Nephron progenitor cell (in vitro differentiated cells): ENCODE measurements at places on chromosomes 6 and 20.
A peak's percentile ranks its signal among the peaks of the same experiment; 100 is the strongest.

DNA sequence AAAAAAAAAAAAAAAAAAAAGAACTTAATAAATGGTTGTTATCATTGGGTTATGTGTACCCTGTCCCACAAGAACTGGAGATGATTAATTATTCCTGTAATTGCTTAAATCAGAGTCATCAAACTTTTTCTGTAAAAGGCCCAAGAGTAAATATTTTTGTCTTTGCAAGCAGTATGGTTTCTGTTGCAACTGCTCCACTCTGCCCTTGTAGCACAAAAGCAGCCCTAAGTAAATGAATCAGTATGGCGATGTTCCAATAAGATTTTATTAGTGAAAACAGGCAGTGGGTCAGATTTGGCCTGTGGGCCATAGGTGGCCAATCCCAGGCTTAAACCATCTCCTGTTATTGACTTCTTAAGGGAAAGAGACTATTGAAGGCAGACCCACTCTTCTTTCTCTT, 252.7 kb downstream of the TSHZ2 start:
- no peak for DNase-seq

DNA sequence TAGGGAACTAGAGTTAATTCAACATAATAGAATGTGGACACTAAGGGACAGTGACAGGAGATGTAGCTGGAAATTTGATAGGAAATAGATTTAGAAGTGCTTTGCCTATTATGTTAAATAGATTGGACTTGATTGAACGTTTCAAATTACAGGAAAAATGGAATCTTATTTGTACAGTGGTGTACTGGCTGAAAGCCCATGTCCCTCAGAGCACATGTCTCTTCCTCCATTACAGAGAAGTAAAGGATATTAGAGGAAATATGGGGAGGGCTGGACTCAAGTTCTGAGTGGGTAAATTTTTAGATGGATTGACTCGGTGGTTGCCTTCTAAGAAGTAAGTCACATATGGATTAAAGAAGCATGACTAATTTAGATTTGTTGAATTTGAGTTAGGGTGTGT, 11.4 kb downstream of the PKIB start:
- no peak for DNase-seq

GRCh38 chr20:16574656-16575355, 1.6 kb upstream of the KIF16B start:
- peak; percentile 87 for DNase-seq

DNA sequence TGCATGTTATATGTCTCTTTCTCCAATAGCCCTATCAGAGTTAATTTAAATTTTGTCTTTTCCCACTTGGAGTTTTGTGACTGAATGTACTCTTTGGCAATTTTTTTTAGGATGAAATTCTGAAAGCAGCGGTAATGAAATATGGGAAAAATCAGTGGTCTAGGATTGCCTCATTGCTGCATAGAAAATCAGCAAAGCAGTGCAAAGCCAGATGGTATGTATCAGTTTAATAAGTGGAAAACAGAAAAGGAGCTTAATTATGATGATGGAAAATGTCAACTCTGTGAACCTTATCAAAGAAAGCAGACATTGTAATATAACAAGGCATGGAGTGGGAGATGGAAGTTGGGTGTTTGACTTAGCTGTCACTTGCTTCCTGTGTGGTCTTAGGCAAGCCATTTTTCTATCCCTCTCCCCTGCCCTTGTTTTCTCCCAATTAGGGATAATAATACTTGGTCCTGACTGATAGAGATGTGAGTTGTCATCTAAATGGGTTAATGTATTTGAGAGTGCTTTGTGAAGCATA, 2.7 kb downstream of the CDC5L start:
- DNase-seq, result no peak

GRCh38 chr6:93859971-93860370, 440.6 kb upstream of the EPHA7 start:
- DNase-seq, result no peak

DNA sequence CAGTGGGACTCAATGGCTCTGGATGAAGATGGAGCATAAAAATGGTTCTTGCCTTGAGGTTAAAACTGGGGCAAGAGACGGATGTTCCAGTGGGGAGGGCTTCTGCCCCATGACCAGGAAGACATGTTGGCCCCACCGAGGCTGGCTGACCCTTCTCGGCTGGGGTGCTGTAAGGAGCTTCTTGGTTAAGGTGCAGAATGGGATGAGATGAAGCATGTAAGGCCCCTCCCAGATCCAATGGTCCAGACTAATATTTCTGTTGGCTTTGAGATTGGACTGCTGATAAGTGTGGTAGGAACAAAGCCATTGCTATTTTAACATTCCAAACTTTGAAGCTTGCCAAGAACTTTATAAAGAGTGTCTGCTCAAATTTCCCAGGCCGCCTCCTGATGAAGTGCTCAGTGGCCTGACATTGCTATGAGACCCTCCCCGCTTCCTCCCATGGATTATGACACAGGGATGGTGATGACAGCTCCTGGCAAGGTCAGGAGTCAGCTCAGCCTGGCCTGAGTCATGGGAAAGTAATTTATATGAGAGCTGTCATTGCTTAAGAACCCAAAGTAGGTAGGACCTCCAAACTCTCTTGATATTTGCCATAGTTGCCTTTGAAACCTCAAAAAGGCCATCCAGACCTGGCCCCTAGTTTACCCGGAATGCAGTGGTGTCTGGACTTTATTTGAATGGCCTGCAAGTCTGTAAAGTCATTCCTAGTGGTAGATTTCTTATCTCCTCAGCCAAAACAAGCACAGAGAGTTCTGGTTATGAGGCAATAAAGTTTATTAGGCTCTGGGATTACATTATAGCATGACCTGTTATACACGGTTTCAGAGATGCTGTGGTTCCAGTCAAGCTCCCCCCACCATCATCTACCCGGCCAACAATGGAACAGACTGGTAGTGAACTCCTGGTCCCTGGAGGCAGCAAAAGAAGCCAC, 55.2 kb downstream of the TGM2 start:
- DNase-seq, result no peak

DNA sequence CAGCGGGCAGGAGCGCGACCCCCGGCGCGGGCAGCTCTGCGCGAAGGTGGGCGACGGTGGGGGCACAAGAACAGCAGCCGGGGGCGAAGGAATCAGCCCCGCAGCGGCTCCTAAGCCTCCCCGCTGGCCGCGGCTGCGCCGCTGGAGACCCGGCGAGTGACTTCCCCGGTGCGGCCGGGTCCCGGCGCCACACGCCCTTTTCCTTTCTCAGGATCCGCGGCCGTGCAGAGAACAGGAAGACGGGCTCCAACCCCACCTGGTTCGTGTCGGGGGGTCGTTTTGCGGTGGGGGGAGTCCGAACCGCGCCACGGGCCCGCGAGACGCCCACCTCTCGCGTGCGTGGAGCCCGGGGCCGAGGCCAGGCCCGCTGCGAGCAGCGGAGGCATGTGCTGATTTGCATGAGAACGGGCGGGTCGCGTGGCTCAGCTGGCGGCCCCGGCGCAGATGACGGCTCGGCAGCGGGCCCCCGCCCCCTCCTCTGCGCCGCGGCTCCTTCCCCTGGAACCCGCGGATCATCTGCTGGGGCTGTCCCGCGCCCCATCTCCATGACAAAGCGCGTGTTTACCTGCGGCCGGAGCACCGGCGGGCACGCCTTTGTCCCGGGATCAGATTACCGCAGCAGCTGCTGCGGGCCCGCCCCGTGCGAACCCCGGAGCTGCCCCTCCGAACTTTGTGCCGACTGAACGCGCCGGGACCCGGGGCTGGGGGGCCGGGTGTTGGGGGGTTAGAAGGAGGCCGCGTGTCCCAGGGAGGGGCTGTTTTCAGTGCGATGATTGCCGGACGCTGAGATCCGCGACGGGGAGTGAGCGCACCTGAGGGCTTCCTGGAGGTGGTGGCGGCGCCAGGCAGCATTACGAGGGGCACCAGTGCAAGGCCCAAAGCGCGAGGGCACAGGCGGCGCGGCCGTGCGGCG, 4.9 kb upstream of the DLL1 start:
- DNase-seq, result peak; percentile 72

GRCh38 chr6:70834520-70834919, 122.3 kb downstream of the B3GAT2 start:
- DNase-seq, result no peak

GRCh38 chr6:112833581-112834131, 486.5 kb downstream of the RFPL4B start:
- DNase-seq, result no peak

DNA sequence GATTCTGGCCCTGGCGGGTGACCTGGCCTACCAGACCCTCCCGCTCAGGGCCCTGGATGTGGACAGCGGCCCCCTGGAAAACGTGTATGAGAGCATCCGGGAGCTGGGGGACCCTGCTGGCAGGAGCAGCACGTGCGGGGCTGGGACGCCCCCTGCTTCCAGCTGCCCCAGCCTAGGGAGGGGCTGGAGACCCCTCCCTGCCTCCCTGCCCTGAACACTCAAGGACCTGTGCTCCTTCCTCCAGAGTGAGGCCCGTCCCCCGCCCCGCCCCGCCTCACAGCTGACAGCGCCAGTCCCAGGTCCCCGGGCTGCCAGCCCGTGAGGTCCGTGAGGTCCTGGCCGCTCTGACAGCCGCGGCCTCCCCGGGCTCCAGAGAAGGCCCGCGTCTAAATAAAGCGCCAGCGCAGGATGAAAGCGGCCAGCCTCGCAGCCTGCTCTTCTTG, 868 bp upstream of the SLC2A4RG start:
- peak; percentile 75 for DNase-seq

GRCh38 chr6:11262242-11262641, 29.8 kb upstream of the NEDD9 start:
- no peak for DNase-seq

DNA sequence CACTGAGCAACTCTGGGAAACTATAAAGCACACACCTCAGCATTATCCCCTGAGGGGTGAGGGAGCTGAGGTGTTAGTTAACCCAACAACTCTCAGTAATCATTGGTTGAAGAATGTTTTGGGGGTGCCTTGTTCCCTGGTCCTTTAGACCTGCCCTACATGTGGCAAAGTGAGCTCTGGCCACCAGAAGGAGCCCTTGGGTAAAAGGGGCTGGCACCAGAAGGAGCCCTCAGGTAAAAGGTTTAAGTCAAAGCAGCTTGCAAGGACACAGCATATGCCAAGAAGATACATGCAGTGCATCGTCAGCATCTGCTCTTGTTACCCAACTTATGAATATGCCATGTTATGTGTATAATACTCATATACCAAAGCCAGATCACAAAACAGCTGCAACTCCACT, 1081.7 kb downstream of the KIF16B start:
- DNase-seq, result no peak

- DNase-seq, result no peak
Measured at GRCh38 chr6:126072834-126073233, 86.5 kb downstream of the TRMT11 start.

GRCh38 chr6:149962461-149963211, 1.1 kb upstream of the ULBP1 start:
- DNase-seq, result no peak

GRCh38 chr6:129481706-129482105, 228.3 kb downstream of the ARHGAP18 start:
- no peak for DNase-seq

- DNase-seq, result no peak
Measured at GRCh38 chr6:159762681-159763293, 942 bp downstream of the ACAT2 start.

GRCh38 chr6:25341203-25341552, 62.0 kb downstream of the CARMIL1 start:
- DNase-seq, result no peak

- no peak for DNase-seq
Measured at GRCh38 chr6:110547266-110547964, 71.0 kb upstream of the SLC22A16 start.

GRCh38 chr6:167696296-167696695, 130.4 kb upstream of the AFDN start:
- no peak for DNase-seq

GRCh38 chr6:39178804-39179203, 50.5 kb downstream of the KCNK5 start:
- DNase-seq, result no peak

- no peak for DNase-seq
Measured at GRCh38 chr6:28565823-28566526, 40.3 kb downstream of the GPX5 start.

DNA sequence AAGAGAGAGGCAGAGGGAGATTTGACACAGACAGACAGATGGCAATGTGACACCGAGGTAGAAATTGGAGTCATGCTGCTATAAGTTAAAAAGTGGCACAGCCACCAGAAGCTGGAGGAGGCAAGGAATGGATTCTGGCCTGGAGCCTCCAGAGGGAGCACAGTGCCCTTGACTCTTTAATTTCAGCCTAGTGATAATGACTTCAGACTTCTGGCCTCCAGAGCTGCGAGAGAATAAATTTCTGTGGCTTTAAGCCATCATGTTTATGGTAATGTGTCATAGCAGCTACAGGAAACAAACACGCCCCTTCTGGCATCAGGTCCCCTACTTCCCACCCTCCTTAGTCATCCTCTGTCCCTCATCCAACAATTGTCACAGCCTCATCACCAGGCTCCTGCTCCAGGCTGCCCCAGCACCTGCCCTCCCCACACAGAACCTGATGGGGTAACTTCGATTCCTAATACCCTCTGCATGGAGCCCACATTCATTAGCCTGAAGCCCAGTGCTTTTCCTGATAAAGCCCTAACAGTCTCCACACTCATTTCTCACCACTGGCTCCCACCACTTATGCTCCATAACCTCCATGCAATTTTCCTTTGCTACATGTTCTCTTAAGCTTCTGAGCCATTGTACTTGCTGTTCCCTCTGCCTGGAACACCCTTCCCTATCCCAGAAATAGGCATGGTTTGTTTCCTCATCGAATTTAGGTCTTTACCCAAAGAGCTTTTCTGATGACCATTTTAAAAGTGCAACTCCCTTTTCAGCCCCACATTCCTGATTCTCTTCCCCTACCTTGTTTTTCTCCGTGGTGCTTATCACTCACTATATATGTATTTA, 69.7 kb upstream of the TOX2 start:
- no peak for DNase-seq

DNA sequence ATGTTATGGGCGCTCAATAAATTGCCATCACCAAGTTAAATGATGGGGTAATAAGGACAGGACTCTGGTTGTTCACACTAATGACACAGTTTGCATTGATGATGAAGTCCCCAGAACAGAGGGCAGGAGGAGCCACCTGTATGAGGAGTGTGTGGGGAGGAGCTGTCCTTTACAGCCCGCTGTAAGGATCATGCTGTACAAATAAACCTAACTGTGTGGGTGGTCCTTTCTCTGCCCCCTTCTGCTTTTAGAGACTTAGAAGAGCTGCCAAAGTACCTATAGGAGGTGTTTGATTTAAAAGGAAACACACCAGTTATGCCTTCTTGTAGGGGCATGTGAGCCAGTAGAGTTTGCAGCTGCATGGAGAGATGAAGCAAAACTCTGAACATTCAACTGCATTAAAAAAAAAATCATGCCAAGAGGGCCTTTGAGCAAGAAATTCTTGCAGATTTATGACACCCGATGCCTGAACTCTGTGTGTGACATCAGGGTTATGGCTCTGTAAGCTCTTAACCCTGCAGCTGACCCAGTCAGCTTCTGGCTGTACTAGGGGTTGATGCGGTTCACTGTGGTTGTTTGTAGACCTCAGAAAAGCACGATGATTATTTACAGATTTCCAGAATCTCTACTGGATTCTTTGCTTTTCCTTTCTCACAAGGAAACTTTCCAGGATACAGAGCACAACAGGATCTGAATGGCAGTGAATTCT, 67.4 kb downstream of the UST start:
- DNase-seq, result no peak

DNA sequence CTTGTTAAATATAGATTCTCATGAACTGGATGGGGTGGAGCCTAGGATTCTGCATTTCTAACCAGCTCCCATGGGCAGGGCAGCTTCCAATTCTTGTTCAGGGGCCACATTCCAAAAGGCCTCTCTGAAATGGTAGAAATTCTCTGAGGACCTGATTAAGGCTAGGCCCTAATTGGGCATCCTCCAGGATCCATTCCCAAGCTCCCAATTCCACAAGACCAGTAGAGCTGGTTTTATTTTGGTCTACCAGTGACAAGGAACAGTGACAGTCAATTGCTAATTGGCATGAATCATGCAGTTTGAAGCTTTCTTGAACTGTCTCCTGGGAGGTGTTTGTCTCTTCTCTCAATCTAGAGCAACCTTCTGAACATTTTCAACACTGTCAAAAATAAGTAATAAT, 3.0 kb downstream of the THBD start:
- no peak for DNase-seq
